ENCODE measurements at places on chromosomes 1 and 21.

DNA sequence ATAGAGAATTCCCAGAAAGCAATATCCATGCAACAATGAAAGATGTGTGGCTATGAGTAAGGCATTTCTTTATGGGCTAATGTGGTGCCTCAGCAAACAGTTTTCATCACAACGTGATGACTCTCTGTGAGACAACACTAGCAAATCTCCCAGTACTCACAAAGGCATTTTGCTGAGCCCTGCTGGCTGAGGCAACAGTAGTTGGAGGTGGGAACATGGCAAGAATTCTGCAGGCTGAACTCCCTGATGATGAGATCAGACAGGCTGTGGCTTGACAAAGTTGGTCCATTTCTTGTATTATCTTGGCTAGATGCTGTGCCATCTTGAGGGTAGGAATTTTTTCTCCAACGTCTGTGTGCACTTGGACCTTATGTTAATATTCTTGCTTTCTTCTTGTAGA lies 24.6 kb downstream of the PROX1 start:
- no peak for DNase-seq

- DNase-seq = no peak
Measured at GRCh38 chr21:25934130-25934529, 199.4 kb downstream of the GABPA start.

GRCh38 chr1:82994616-82995263 lies 1004.2 kb downstream of the TTLL7 start:
- no peak for DNase-seq

- no peak for DNase-seq
Measured at GRCh38 chr1:46459315-46459714, 30.3 kb upstream of the DMBX1 start.
